Pons (tissue), 1 donor: ENCODE measurements at places on chromosomes 4 and X.

GRCh38 chr4:113761620-113762185 is at the start of gene CAMK2D:
CAMK2D (minus strand) TSS chr4:113761738; CDS start chr4:113761068, 670 bp downstream.
- DNase-seq, result peak; percentile 97

GRCh38 chrX:43559644-43560043 is 96.5 kb upstream of the MAOA start:
- DNase-seq, result peak; percentile 46

DNA sequence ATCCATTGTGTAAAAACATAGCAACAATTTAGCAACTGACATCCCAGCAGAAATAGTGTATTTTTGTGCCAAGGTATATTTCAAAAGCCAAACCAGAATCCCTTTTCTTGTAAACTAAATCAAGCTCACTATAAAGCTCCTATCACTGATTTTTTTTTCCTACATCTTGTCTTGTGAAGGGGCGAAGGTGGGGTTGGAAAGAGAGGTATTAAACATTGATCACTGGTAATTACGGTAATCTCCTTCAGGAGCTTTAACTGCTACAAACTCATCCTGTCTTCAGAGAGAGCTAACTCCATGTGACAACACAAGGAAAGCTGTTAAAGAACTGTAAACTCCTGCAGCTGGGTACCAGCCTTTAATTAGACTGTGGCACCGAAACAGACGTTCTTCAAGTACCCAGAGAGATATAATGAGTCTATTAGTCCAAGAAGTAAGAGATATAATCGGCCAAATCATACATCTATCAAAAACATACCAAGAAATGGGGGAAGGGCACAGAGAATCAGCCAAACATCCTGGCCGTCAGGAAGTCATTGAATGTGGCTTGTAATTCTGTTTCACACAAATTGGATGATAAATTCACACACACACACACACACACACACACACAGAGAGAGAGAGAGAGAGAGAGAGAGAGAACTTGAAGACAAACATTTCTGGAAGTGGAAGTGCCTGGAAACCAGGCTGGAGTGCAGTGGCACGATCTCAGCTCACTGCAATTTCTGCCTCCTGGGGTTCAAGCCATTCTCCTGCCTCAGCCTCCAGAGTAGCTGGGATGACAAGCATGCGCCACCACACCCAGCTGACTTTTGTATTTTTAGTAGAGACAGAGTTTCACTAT is 111.9 kb upstream of the PPARGC1A start:
- DNase-seq, result no peak

GRCh38 chr4:152672206-152673092 is 7.3 kb downstream of the TMEM154 start:
- no peak for DNase-seq

DNA sequence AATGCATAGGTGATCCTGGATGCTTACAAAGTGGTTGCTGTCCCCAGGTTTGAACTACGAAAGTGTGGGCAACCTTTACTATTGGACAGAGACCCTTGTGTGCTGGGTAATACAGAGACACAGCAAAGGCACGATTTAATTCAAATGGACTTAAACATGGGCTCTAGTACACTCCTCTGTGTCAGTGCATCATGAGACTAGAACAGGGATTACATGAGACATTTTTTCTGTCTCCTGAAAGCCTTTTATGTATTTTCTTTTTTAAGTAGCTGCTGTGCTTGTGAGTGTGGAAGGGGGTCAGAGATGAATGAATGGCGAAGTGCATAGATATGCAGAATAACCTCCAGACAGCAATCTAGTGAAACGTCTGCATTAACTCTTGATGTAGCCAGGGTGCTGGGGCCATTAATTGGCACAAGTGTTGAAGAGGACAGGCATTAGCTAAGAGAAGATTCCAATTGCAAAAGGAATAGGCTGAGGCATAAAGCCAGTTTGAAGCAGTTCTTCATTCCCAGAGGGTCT is 218.4 kb downstream of the STIM2 start:
- DNase-seq, result no peak

GRCh38 chr4:150009533-150009932 is 68.7 kb upstream of the DCLK2 start:
- DNase-seq, result no peak

DNA sequence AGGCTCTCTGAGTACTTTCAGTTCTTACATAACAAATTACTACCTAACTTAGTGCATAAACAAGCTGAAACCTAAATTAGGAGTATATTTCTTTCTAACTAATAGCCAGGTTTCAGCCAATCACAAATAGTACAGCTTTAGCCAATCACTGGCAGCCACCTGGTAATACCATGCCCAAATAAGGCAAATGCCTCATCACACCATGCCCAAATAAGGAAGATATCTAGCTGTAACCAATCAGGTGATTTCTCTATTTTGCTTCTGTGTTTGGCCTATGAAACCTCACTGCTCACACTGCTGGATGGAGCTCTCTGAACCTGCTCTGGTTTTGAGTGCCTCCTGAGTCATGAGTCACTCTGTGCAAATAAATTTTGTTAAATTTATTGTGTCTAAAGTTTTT is 113.5 kb downstream of the DDIT4L start:
- DNase-seq, result no peak

DNA sequence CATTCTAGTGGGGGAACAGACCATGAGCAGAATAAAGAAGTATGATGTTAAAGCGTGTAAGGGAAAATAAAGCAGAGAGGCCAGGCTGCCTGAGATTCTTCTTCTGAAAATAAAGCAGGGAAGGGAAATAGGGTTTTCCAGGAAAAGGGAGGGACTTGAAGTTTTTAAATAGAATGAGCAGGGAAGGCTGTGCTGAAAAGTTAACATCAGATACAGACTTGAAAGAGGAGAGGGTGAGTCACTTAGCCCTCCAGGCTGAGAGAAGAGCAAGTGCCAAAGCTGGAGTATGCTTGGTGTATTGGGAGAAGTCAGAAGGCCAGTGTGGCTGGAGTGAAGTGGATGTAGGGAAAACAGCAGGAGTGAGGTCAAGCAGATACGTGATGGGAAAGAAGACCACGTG is 10.0 kb upstream of the PLK4 start:
- DNase-seq, result no peak

DNA sequence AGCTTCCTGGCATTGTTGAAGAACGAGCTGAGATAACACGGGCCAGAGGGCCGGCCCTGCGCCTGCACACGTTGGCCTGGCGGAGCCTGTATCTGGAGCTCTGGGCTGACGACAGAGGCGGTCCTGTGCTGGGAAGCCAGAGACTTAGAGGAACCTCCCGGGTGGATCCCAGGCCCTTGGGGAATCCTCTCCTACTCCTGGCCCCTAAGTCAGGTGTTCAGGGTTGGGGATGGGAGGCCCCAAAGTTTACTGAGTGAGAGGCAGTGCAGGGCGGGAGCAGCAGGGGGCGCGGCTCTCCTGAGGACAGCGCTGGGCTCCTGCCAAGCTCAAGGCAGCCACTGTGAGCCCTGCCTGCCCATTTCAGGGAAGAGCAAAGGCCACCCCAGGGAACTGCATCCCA is 2.5 kb upstream of the HTRA3 start:
- no peak for DNase-seq

GRCh38 chrX:49958727-49959485 is 36.5 kb downstream of the CLCN5 start:
- DNase-seq, result peak; percentile 4

- no peak for DNase-seq
These were observed 8.3 kb downstream of the CSN2 start for GRCh38 chr4:69957209-69957608.

DNA sequence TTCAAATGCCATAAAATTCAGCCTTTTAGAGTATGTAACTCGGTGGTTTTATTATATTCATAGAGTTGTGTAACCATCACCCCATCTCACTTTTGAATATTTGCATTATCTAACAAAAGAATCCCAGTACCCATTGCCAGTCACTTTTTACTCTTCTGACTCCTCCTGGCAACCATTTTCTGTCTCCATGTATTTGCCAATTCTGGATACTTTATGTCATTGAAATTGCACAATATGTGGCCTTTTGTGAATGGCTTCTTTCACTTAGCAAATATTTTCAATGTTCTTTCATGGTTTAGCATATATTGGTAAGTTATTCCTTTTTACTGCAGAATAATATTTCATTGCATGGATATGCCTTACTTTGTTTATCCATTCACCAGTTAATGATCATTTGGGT is 79.9 kb downstream of the SLIT2 start:
- no peak for DNase-seq

DNA sequence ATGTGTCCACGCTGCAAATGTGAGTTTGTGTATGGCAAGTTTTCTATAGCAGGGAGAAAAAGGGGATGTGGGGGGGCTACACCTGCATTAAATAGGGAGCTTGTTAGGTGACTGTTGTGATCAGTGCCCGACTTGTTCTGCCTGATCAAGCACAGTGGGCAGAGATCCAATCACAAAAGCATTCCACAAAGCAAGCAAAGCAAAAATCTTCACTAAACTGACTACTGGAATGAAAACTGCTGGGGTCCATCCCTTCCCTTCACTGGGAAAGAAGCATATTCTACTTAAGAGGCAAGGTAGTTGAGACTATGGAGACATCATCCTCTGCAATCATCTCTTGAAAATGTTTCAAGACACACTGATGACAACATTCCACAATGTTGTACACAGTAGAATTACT is 5.2 kb downstream of the IRS4 start:
- no peak for DNase-seq

GRCh38 chrX:153055871-153056749 is at the start of gene PNMA3:
PNMA3 (plus strand) TSS chrX:153056470; CDS start chrX:153057056, 586 bp downstream.
- DNase-seq, result no peak

DNA sequence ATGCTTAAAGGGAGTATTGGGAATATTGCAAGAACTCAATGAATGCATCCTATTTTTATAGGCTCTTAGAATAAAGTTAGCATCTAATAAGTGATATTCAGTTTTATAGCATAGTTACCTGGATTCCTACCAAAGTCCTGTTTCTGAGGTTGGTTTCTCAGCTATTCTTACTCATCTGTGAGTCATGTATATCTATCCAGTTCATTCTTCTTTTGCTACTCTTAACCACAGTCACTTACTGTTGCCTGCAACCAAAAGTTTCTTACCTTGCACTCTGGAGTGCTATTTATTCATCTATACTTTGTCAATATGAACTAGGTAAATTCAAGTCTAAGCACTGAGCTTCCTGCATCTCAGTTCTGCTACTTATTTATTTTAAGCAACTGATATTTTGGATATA is 322.5 kb downstream of the HS3ST1 start:
- no peak for DNase-seq

GRCh38 chr4:123804196-123804721 is 407.7 kb downstream of the SPRY1 start:
- no peak for DNase-seq

GRCh38 chr4:68904786-68905185 is 46.8 kb downstream of the UGT2A3 start:
- DNase-seq, result no peak
